COR-L47 (cell line): ENCODE measurements at places on chromosomes 2 and 18.
A peak's percentile ranks its signal among the peaks of the same experiment; 100 is the strongest.

GRCh38 chr2:232073026-232073425, 111.5 kb downstream of the DIS3L2 start:
- DNase-seq: no peak

GRCh38 chr2:137689549-137689948, 274.7 kb upstream of the HNMT start:
- DNase-seq: no peak

DNA sequence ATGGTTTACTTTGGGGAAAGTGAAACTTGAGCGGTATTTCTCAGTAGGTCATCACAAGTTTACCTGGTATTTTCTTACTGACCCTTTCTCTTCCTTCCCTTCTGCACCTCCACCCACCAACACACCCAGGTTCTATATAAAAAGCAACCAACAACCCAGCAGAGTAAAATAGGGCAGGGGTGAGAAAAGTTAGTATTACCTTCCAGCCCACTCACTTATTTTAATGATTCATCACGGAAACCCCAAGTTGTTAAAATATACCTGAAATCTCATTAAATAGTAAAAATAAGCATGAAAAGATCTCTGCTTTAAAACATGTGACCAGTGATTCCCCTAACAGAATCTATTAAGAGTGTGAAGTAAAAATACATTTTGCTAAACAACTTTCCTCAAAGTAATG, 306.1 kb downstream of the ZEB2 start:
- no peak for DNase-seq

DNA sequence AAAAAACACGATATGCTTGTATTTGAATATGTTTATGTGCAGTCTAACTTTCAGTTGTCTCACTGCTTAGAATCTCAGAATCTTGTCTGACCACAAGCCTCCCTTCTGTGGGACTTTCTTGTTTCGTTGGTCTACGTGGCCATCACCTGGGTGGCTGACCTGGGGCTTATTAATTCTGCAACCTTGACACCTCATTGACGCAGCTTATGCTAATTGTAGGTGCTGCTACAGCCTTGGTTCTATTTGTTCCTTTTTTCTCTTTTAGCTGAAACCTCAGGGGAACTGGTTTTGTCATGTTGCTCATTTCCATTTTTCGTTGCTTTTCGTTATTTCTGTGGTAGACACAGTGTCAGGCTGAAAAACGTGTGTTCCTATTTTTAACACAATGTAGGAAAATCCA, 273.7 kb downstream of the SLC4A3 start:
- no peak for DNase-seq

- DNase-seq: peak; percentile 54
These were observed 205.1 kb downstream of the TNS1 start for GRCh38 chr2:217797661-217798069.

DNA sequence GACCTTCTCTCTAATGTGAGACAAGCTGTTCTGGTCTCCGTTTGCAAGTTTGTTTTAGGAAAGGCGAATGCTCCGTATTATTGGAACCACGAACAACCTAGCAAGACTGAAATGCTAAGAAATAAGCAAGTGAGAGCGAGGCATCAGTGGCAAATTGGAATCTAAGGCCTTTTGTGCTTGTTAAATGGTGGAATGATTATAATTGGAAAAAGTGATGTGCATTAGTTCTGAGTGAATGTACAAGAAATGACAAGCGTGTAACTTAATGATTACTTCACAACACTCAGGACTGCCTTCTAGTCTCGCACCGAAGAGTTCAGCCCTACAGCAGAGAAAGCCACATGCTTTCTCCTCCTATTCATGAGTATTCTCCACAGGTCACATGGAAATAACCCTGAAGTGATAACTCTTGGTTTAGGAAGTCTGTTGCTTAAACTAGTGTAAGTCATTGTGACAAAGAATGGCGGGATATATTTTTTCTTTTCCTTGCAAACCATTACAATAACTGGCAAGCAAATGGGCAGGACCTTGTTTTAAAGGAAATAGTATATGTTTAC, 392.2 kb upstream of the FIGN start:
- no peak for DNase-seq

DNA sequence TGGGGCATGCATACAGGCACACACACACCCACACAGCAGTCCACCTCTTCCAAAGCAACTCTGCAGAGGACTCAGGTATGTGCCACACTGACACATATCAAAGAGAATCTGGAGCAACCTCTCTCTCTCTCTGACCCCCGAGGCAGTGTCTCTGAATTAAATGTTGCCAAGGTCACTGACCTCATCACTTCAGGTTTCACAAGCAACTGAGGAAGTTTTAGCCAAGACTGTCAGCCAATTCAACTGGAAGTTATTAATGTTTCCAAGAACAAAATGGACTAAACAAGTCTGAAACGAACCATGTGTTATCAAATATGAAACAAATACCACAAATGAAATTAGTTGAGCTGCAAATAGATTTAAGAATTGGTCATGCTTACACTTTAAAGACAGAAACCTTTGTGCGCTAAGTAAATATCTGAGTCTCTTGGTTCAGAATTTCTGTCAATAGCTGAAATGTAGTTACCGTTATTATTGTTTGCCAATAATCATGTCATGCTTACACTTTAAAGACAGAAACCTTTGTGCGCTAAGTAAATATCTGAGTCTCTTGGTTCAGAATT, 86.1 kb downstream of the SLC25A12 start:
- DNase-seq: no peak

DNA sequence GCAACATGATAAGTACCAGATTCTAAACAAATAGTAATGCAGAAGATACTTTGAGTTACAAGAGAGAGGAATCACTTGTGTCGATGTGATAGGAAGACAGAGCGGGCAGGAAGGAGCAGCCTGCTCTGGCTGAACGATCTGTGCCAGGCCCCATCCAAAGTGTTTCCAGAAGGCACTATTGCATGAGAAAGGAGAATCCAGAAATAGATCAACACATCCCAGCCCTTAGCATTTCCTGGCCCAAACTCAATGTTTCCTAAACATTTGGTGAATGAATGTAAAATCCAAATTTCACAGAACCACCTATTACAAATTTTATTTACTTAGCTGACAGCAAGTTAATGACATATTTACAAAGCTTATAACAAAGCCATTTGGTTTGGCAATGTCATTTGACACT, 257.2 kb downstream of the TXNL1 start:
- DNase-seq: no peak

DNA sequence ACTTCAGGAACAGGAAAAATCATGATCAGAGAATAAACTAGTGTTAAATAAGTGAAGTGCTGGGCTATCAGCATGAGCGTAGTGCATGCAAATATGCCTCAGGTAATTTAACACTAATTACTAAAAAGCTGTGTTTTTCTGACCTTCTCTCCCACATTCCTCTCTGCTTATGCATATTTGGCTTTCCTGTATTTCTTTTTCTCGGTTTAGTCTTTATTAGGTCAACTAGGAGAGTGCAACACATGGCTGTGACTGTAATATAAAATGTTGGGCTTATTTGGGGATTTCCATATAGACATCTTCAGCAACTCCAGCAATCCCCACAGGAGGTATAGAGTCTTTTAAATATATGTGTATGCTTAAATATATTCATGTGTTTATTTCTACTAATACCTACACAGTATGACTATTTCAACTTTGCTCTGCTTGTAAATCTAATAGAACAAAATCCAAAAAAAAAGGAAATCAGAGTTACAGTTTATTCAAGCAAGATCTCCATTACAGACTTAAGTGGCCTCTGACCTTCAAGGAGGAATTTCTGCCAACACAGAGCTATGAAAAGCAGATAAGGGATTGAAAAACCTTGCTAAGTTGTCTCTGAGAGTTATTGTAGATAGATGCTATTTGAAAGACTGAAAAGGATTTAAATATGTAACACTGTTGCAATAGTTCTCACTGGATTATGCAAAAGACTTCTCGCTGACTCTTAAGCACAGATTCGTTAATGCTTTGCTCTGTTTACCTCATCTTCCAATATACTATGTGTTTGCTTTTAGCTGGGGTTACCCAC, 359.5 kb upstream of the RGPD4 start:
- no peak for DNase-seq

DNA sequence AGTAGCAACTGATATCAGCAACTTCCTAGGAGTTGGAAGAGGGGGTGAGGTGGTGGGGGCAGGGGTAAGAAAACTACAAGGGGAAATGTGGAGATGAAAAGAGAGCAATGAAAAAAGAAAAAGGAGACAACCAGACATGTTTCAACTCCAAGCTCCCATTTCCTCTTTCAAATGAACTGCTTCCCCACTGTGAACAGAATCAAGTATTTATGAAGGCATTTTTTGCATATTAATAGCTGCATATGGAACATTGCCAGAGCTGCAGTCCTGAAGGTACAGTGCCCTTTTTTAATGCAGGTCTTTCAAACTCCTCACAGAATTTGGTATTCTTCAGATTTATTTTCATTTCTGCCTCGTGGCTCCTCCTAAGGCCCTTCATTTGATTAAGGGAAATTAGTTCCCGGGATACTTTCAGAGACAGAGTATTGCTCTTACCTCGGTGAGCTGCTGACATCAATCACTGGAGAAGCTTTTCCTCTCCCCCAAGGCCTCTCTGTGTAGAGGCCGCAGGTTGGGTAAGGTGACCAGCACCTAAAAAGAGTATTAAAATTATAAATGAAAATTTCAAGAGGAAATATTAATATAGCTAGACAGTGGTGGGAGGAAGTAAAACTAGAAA, 68.4 kb downstream of the KIAA2012 start:
- no peak for DNase-seq
